ENCODE measurements at places on chromosomes 12 and 14. TPM values are rescaled to one million over a fixed set of nuclear protein-coding genes. Genes with fewer than 3 reads are reported as not detected.

GRCh38 chr12:40117818-40118217 lies 11.9 kb upstream of the SLC2A13 start:
- DNase-seq, result no peak

DNA sequence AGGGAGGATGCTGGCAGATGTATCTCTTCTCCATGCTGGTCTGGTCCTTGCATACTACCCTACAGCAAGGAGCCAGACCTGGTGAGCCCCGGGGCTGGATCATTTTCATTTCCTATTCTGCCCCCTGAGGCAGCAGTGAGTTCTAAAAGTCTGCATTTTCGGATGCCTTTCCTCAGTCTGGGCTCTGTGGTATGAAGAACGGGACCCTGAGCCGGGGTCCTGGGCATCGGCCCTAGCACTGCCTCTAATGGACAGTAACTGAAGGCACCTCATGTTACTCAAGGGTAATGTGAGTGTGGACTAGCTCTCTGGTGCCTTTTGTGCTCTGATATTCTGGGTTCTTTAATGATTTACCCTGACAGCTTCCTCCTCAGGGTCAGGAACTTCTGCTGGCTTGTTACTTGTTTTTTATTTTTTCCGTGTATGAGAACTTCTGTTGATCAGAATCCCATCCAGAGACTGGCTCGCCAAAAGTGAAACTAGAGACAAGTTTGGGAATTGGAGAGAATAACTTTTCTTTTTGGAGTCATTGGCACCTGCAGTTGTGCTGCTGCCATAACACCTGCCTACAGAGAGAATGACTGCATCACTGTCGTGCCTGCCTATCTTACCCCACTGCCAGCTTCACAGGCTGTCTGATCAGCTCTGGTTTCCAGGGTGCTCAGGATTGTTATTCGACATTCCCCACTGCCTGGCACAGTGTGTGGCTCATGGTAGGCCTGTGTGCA lies 62.3 kb downstream of the SUSD6 start:
- DNase-seq, result peak; percentile 41

GRIP1 gene
- 73.8 TPM for total RNA-seq

ITGB7 gene
- 0.30 TPM for total RNA-seq

All from H7 (cell line).